ENCODE measurements at places on chromosomes 2 and 18.

- no peak for DNase-seq
These were observed 600.8 kb upstream of the CDH2 start for GRCh38 chr18:28777756-28778155.

- no peak for DNase-seq
These were observed 115.1 kb upstream of the COPS8 start for GRCh38 chr2:236970656-236971010.

GRCh38 chr2:237529452-237530402 is 36.6 kb upstream of the PRLH start:
- no peak for DNase-seq

GRCh38 chr2:222907790-222908441 is 47.1 kb downstream of the ACSL3 start:
- no peak for DNase-seq

DNA sequence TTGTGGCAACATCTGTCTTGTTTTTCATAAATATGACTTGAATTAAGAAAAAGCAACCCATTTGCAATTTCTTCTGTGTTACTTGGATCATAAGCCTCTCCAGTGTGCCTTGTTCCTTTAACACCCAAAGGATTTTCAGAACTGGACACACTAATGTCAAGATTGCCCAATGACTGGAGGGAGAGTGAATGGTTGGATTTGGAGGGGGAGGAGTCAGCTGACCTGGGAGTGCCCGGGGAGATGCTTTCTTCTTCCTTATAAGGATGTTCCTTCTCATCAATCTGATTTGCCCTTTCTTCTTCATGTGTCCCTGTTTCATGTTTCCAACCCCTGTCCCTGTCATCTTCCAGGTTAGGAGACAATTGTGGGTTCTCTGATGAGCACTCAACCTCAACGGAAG is 48.8 kb downstream of the ALPK2 start:
- DNase-seq, result no peak

GRCh38 chr2:238739668-238740067 is 108.2 kb upstream of the TWIST2 start:
- no peak for DNase-seq

- DNase-seq, result peak; percentile 63
These were observed 18.2 kb downstream of the SLC4A1AP start for GRCh38 chr2:27681841-27682240.

- no peak for DNase-seq
These were observed 26.2 kb downstream of the RALB start for GRCh38 chr2:120278901-120279300.

DNA sequence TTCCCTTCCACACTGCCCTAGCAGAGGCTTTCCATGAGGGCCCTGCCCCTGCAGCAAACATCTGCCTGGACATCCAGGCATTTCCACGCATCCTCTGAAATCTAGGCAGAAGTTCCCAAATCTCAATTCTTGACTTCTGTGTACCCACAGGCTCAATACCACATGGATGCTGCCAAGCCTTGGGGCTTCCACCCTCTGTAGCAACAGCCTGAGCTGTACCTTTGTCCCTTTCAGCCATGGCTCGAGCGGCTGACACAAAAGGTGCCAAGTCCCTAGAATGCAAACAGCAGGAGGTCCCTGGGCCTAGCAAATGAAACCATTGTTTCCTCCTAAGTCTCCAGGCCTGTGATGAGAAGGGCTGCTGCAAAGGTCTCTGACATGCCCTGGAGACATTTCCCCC is 744.5 kb upstream of the LINC00305 start:
- DNase-seq, result no peak

DNA sequence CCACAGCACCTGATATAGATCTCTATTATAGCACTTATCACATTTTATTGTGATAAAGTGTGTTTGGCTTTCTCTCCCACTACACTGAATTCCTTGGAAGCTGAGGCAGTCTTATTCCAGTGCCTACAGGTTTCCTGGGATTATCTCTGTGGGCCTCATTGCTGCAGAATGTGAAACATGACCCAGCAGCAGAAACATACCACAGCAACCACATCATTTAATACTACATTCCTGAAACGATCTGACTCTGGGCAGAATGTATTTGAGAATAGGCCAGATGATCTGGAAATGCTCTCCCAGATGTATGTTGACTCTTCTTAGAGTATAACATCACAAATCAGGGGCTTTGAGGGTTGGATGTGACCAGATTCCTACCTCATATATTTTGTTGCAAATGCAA is 323.5 kb upstream of the TANK start:
- DNase-seq, result peak; percentile 91

DNA sequence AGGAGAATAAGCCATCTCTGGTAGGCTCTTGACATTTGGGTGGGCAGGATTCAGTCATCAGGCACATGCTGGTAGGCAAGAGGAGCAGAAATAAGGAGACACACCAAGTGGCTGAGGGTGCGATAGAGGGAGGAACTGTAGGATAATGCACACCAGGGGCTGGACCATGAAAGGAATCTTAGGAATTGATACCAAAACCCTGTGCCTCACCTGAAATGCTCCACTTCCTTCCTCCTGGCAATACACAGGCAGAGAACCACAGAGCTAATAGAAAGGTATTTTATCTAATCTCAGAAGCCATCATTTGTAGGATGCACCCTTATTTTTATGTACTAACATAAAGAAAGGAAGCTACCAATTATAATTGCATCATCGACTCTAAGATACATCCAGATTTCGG is 4.4 kb upstream of the CYP1B1 start:
- no peak for DNase-seq

- no peak for DNase-seq
These were observed 221.5 kb downstream of the ANKRD30B start for GRCh38 chr18:14969500-14969899.

DNA sequence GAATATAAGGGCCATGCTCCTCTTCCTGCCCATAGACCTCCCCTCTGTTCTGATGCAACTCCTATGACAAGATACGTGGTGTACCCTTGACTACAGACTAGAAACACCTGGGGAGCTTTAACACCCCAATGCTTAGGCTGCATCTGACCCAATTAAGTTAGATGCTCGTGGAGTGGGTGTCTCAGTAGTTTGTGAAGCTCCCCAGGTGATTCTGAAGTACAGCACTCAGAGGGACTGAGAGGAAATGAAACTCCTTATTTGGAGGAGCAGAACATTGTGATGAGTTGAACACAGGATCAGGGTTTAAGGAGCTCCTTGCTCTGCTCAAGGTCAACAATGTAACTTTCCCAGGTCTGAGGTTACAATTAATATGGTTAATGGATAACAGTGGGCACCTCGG is 80.3 kb upstream of the TTC39C start:
- no peak for DNase-seq

GRCh38 chr18:75226956-75227316 is 16.3 kb downstream of the TSHZ1 start:
- no peak for DNase-seq

GRCh38 chr2:84494070-84494469 is 22.2 kb upstream of the DNAH6 start:
- peak; percentile 49 for DNase-seq

DNA sequence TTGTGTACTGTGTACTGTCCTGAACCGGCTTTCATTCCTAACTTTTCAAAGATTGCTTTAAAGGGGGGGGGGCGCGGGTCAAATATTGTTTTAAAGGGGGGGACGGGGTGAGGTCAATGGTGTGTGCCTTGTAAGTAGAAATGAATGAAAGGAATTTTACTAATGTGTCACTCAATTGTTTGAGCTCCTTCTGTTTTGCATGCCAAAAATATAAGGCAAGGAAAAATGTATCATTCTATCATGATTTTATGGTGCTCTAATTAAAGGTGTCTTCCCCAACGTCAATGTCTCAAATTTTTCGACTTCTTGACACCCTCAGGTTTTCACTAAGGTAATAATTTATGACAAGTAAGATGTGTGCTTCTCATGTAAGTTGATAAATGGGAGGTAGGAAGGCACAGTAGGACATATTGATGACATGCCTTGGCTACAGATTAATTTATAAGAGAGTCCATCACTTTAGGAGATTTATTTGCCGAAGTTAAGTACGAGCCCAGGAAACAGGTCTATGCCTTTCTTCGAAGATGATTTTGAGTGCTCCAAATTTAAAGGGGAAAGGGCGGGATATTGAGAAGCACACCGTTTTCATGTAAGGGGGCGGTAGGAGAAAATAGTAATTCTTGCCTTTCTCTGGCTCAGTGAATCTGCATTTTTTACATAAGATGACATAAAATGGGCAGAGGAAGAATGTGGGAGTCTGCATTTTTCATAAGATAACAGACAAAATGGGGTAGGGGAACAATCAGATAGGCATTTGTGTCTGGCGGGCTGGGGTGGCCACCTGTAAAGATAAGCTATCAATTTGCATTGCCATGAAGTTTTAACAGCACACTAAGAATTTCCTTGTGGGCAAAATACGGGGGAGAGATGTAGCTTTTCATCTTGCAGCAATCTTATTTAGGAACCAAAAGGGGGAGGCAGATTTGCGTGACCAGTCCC is 1.2 kb upstream of the TRAPPC8 start:
- no peak for DNase-seq

GRCh38 chr18:58712930-58713329 is 41.7 kb downstream of the MALT1 start:
- no peak for DNase-seq

DNA sequence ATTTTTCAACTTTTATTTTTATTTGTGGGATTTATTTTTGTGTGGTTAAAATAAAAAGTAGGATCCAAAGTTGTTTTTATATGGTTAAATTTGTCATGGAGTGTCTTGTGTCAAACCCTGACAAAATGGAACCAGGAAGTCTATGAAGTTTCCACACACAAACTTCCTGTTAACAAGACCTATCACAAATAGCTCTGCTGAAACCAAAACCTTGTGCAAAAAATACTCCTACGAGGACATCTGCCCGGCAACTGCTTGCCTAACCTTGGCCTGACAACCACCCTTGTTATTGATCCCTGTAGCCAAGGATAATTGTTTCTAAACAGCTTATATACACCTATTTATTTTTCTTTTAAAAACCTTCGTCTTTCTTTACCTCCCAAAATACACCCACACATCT is 389.6 kb downstream of the TRIB2 start:
- no peak for DNase-seq
